ENCODE measurements at places on chromosomes 11 and 22. TPM values are rescaled to one million over a fixed set of nuclear protein-coding genes. Genes with fewer than 3 reads are reported as not detected.

- no peaks in the 10 kb centered on the region for H3K27me3 ChIP-seq
- no peaks in the 10 kb centered on the region for H3K36me3 ChIP-seq
- peaks cover 6% of the 10 kb centered on the region for H3K4me1 ChIP-seq
- H3K4me3 ChIP-seq = no peak overlapping the region
- DNase-seq = no peak
These were observed 164.6 kb downstream of the ST3GAL4 start for GRCh38 chr11:126519764-126520734.

DNA sequence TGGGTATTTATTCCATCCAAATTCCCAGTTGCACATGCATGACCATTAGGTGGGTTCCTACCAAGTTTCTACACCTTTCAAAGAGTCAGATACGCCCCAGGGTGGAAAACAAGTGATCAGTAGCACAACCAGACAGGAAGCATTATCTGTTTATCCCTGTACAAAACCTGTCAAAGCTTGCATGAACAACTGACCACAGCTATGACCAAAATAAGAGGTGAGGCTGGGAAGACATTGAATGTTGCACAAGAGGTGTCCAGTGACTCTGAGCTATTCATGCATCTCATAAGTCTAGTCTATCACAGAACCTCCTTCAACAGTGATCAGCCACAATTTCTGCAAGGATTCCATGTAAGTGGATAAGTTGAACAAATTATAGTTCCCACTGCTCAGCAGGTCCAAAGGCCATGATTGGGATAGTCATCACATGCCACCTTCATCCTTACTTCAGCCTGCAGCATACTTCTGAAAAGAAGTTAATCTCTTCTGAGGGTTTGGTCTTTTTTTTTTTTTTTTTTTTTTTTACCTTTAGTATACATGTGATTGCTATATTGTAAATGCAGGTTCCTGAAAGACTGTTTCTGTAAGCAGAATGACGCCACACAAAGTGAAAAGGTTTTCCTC is 28.0 kb upstream of the TMEM45B start:
- no peaks in the 10 kb centered on the region for H3K4me1 ChIP-seq
- no peaks in the 10 kb centered on the region for H3K36me3 ChIP-seq
- no peaks in the 10 kb centered on the region for H3K27me3 ChIP-seq

- peak overlapping the region; percentile 94 for H3K27ac ChIP-seq
- H3K4me3 ChIP-seq = peak overlapping the region; percentile 97
- H3K27me3 ChIP-seq = no peaks in the 10 kb centered on the region
- H3K36me3 ChIP-seq = peaks cover 9% of the 10 kb centered on the region
- peak; percentile 52 for DNase-seq
These were observed 696 bp upstream of the MARK2 start for GRCh38 chr11:63838150-63838677.

DNA sequence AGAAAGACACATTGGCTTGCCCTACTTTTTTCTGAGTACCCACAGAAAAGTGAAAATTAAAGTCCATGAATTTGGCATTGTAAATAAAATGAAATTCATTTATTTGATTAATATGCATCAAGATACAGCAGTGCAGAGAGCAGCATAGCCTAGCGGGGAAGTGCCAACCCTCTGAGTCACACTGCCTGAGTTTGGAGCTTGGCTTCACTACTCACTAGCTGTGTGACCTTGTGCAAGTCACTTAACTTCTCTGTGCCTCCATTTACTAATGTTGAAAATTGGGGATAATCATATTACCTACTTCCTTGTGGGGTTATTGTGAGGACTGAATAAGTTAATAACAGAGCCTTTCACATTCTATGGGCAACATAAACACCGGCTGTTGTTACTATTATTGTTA is 111.5 kb upstream of the CSNK2A3 start:
- no peak for DNase-seq
- H3K27me3 ChIP-seq = no peaks in the 10 kb centered on the region
- no peak overlapping the region for H3K27ac ChIP-seq
- no peak overlapping the region for H3K4me3 ChIP-seq
- peaks cover 11% of the 10 kb centered on the region for H3K4me1 ChIP-seq

- H3K4me1 ChIP-seq = peaks cover 34% of the 10 kb centered on the region
- H3K27ac ChIP-seq = peak overlapping the region; percentile 93
- no peaks in the 10 kb centered on the region for H3K36me3 ChIP-seq
- no peak for DNase-seq
- no peaks in the 10 kb centered on the region for H3K27me3 ChIP-seq
These were observed 995 bp downstream of the TMEM134 start for GRCh38 chr11:67468056-67468455.

GRCh38 chr11:97850701-97851100 is 1170.0 kb upstream of the CNTN5 start:
- DNase-seq = no peak
- H3K36me3 ChIP-seq = no peaks in the 10 kb centered on the region
- H3K4me1 ChIP-seq = no peaks in the 10 kb centered on the region
- H3K27ac ChIP-seq = no peak overlapping the region
- no peak overlapping the region for H3K4me3 ChIP-seq

DNA sequence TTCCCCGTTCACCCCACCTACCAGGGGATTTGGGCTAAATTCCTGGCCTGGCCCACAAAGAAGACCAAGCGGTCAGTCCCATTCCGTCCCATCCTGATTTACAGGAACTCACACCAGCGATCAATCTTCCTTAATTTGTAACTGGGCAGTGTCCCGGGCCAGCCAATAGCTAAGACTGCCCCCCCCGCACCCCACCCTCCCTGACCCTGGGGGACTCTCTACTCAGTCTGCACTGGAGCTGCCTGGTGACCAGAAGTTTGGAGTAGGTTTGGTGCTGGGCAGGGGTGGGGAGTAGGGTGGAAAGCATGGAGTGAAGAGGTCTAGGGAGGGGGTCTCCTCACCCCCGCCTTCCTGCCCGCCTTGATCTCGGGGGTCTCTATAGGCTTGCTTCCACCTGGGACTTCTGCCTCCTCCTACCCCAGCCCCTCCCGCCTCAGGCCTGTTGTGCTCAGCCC is at the start of gene SERPING1:
SERPING1 (plus strand) TSS at position 225 of the 455 bp plus-strand sequence. CDS start 586 bp downstream, outside the sequence.
- DNase-seq = peak; percentile 56
- H3K4me1 ChIP-seq = peaks cover 3% of the 10 kb centered on the region
- H3K36me3 ChIP-seq = peaks cover 7% of the 10 kb centered on the region
- H3K27ac ChIP-seq = peak within 1 kb of the TSS; percentile 89
- H3K4me3 ChIP-seq = peak within 1 kb of the TSS; percentile 72
- H3K27me3 ChIP-seq = no peaks in the 10 kb centered on the region

GRCh38 chr11:62398011-62398994 is 20.5 kb upstream of the SCGB1A1 start:
- H3K27ac ChIP-seq = peak overlapping the region; percentile 44
- H3K27me3 ChIP-seq = no peaks in the 10 kb centered on the region
- H3K4me3 ChIP-seq = no peak overlapping the region
- no peaks in the 10 kb centered on the region for H3K36me3 ChIP-seq

- DNase-seq = peak; percentile 82
- no peaks in the 10 kb centered on the region for H3K36me3 ChIP-seq
- H3K4me3 ChIP-seq = no peak overlapping the region
- no peaks in the 10 kb centered on the region for H3K27me3 ChIP-seq
- H3K4me1 ChIP-seq = no peaks in the 10 kb centered on the region
These were observed 83.0 kb downstream of the ABTB2 start for GRCh38 chr11:34274712-34275398.

GRCh38 chr22:36796552-36797175 is 20.2 kb downstream of the PVALB start:
- no peak overlapping the region for H3K27ac ChIP-seq
- H3K4me1 ChIP-seq = no peaks in the 10 kb centered on the region
- DNase-seq = no peak
- H3K36me3 ChIP-seq = no peaks in the 10 kb centered on the region
- H3K27me3 ChIP-seq = peaks cover 2% of the 10 kb centered on the region

DNA sequence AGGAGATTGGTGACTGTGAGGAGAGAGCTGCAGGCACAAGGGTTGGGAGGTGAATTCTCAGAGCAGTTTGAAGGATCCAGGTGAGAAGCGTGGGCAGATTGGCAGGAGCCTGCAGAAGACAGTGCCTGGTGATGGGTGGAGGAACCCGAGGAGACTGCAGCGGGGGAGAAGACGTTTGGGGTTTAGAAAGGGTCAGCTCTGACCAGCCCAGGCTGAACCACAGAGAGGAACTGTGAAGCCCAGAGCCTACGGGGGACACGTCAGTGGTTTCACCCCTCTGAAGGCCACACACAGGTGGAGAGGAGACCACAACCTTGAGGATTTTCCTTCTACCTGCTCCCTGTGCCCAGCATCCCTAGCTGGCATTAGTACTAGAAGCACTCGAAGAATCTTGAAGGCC is 154.8 kb upstream of the TBCEL start:
- peaks cover 8% of the 10 kb centered on the region for H3K27me3 ChIP-seq
- H3K4me3 ChIP-seq = no peak overlapping the region
- no peaks in the 10 kb centered on the region for H3K36me3 ChIP-seq
- DNase-seq = no peak
- no peaks in the 10 kb centered on the region for H3K4me1 ChIP-seq

Gene NXPE4
- polyA plus RNA-seq = not detected

Gene SCGB1D2
- polyA plus RNA-seq = 3.1 TPM

Gene EXPH5
- polyA plus RNA-seq = 0.27 TPM

Gene LRRC51
- 9.3 TPM for polyA plus RNA-seq

Gene BDNF
- 0.93 TPM for polyA plus RNA-seq
